ENCODE measurements at places on chromosomes 6 and 20. TPM values are rescaled to one million over a fixed set of nuclear protein-coding genes. Genes with fewer than 3 reads are reported as not detected.

STMND1 gene
- total RNA-seq, result not detected

CDH26 gene
- total RNA-seq, result not detected

DNA sequence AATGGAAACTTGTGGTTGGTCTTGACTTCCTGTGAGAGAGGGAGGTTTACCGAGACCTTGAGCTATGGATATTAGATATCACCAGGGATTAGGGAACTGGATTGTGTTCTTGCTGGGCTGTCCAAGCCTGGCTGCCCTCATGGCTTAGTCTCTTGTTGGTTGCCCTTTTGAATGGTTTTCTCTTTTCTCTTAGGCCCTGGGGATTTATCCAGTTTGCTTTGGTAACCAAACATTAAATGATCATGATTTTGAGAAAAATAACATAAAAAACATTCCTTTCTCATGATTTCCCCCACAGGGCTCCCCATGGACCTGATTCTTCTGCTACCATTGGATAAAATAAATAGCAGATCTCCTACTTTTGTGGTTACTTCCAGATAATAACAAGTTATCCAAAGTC, 306.4 kb upstream of the RNF217 start:
- no peak for DNase-seq

DNA sequence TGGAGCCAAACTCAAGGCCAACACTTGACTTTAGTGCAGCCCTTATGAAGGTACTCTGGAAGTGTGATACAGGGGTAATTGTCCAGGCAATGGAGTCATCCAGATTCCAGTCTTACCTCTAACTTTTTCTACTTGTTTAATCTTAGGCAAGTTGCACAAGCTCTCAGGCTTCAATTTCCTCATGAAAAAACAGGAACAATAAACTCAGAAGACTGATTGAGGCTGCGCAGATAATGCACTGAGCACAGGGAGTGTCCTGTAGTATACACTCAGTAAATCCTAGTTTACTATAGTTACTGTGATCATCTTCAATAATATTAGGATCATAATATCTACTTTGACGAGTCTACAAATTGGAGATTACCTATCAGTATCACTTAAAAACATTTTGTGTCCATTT, 127.5 kb upstream of the SMLR1 start:
- DNase-seq, result no peak

CAGE1 gene
- total RNA-seq, result not detected

- DNase-seq, result no peak
Observed at GRCh38 chr20:32761831-32762753, at the start of gene DNMT3B. DNMT3B (plus strand) TSS chr20:32762385; CDS start chr20:32780324, 17,939 bp downstream.

C6orf132 gene
- total RNA-seq, result 2.1 TPM

- no peak for DNase-seq
Observed at GRCh38 chr6:30135757-30136156, at the start of gene TRIM40. TRIM40 (plus strand) TSS chr6:30136140; CDS start chr6:30137037, 897 bp downstream.

Measured in glomerular endothelial cell (primary cell).